Hematopoietic multipotent progenitor cell treated with erythropoietin and hydrocortisone succinate and interleukin-3 and kit ligand, for 17 days (in vitro differentiated cells): ENCODE measurements at places on chromosomes 3 and 15.

GRCh38 chr3:122754929-122755328 lies 38.7 kb downstream of the HSPBAP1 start:
- DNase-seq = peak; percentile 70

GRCh38 chr15:71730277-71731144 lies 79.8 kb upstream of the NR2E3 start:
- DNase-seq = peak; percentile 8

- no peak for DNase-seq
Measured at GRCh38 chr3:24923570-24923969, 428.9 kb upstream of the THRB start.

DNA sequence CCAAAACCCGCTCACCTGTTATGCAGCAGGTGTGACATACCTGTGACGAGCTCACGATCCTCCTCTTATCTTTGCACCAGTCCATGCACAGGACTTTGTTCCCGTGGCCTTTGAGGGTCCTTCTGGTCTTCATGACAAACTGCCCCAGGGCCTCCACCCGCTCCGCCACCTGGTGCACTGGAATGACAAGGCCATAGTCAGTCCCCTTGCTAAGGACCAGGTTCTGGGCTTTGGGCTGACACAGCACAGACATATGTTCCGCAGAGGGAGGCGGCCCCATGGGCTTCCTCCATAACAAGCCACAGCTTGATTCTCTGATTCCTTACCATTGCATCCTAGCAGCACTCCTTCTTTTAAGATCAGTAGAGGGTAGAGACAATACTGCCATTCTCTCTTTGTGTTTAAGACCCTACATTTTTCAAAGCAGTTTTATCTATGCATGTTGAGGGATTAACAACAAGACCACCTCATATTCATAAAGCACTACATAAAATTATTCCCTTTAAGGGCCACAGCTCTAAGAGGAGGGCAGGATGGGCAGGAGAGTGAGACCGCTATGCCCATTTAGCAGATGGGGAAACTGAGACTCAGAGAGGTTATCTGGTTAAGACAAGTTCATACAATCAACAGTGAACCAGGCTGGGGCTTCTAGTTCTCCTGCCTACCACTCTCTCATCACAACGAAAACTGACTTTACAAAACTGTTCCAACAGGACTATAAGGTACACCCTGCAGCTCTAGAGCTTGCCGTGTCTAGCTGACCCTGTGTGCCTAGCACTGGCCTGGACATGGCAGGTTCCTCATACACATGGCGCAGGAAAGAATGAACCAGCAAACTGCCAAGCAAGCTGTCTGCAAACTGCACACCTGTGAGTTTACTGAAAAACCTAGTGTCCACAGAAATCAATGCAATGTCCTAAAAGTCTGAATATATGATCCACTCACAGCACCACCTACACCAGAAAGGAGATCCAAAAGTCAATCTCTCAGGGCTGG lies 37.0 kb downstream of the GNB5 start:
- no peak for DNase-seq

- DNase-seq = no peak
Measured at GRCh38 chr3:157175691-157176507, 16.0 kb upstream of the CCNL1 start.

DNA sequence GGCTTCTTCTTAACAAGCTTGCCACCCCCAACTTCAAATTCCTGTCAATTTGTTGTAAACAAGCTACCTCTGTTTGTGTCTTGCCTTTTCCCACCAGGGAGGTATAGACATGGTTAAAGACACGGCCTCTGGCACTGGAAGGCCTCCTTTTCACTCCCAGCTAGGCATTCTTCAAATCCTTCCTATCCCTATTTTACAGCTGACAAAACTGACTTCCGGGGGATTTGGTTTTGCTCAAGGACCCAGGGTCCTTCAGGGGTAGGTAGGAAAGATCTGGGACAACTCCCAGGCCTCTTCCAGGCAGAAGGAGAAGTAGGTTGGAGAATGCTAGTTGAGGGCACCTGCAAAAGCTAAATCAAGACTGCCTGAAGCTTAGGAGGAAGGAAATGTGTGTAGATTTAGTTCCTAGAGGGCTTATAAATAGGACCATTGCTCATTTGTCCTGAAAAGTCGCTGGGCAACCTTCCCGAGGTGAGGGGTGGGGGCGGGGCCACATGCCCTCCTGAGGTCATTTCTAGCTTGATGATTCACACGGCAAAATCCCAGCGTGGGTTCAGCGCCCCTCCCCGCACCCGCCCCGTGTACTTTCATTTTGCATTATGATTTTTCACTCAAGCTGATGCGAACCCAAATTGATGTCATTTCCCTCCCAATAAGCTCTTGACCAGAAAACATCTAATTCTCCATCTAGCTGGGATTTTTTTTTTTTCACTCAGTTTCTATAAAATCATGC lies 365.5 kb downstream of the SHQ1 start:
- peak; percentile 22 for DNase-seq

DNA sequence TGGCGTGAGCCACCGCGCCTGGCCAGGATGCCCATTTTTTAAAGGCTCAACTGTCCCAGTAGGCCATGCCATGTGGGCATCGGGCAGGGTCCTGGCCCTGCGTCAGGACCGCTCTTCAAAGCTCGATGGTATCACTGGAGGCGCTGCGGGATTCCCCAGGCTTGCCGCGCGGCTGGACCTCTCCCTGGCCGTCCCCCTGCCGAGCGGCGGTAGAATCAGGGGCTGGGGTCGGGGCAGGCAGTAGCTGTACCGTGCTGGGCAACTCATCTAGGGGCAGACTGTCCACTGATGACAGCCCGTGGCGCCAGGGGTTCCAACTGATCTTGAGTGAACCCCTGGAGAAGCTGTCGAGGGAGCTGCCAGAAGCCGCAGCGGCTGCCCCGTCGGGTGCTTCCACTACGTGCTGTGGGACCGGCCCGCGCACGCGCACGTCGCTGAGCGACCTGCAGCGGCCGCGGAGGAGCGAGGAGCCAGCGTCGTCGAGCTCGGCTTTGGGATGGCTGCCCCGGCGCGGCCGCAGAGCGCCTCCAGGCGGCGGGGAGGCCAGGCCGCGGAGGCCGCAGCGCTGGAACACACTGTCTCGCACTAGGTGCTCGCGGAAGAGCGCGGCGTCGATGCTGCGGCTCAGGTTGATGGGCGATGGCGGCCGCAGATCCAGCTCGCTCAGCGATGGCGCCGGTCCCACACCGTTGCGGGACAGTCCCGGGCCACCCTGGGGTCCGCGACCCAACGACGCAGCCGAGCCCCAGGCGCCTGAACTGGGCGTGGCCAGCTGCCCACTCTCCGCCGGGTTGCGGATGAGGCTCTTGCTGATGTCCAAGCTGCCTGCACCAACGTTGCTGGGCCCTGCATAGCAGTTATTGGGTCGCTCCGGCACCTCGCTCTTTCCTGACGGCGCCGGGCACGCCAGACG lies 5.8 kb downstream of the PRRT3 start:
- DNase-seq = peak; percentile 69

GRCh38 chr15:76752549-76752948 lies 152.6 kb downstream of the SCAPER start:
- DNase-seq = no peak

GRCh38 chr3:71415681-71416122 lies 167.8 kb downstream of the FOXP1 start:
- DNase-seq = no peak
